ENCODE measurements at places on chromosomes 2 and 18. TPM values are rescaled to one million over a fixed set of nuclear protein-coding genes. Genes with fewer than 3 reads are reported as not detected.

GRCh38 chr18:45139478-45139877 is 458.8 kb downstream of the SETBP1 start:
- H3K27ac ChIP-seq: no peak overlapping the region
- no peaks in the 10 kb centered on the region for H3K36me3 ChIP-seq
- no peaks in the 10 kb centered on the region for H3K27me3 ChIP-seq
- no peaks in the 10 kb centered on the region for H3K4me1 ChIP-seq

Gene SP5
- 0.96 TPM for polyA plus RNA-seq

DNA sequence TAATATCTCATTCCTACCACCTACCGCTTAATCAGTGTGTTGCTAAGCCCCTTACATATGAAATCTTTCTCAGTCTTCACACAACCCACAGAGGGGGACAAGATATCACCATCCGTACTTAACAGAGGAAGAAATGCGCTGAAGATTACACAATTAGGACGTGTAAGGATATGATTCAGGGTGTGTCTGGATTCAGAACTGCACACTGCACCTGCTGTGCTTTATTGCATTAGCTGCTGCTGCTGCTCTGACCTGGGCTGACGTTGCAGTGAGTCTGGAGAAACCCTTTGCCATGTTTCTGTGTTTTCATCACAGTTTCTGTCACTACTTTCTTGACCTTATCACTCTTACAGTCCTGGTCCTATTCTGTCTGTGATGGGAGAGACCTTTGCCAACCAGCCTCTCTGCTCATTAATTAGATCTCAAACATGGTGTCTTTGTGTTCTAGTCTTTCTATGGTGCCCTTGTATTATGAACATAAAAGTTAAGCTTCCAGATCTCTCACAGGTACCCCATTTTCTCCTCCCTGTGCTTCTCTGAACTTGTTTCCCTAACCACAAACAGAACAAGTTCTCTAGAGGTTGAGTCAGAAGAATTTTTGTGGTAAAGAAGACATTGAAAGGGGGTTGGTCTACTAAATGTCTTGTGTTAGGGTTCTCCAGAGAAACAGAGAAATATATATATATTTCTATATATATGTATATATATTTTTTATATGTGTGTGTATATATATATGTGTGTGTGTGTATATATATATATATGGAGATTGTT is 92.9 kb upstream of the CYP1B1 start:
- no peaks in the 10 kb centered on the region for H3K4me1 ChIP-seq
- H3K4me3 ChIP-seq: no peak overlapping the region
- no peaks in the 10 kb centered on the region for H3K27me3 ChIP-seq
- no peak overlapping the region for H3K27ac ChIP-seq

Gene MFF
- 46.1 TPM for polyA plus RNA-seq

- no peak overlapping the region for H3K27ac ChIP-seq
- H3K4me1 ChIP-seq: peaks cover 66% of the 10 kb centered on the region
- H3K36me3 ChIP-seq: no peaks in the 10 kb centered on the region
- no peak overlapping the region for H3K4me3 ChIP-seq
These were observed 28.1 kb downstream of the EPAS1 start for GRCh38 chr2:46325182-46325928.

Gene HAAO
- 18.3 TPM for polyA plus RNA-seq

Gene DNAH6
- 0.59 TPM for polyA plus RNA-seq

DNA sequence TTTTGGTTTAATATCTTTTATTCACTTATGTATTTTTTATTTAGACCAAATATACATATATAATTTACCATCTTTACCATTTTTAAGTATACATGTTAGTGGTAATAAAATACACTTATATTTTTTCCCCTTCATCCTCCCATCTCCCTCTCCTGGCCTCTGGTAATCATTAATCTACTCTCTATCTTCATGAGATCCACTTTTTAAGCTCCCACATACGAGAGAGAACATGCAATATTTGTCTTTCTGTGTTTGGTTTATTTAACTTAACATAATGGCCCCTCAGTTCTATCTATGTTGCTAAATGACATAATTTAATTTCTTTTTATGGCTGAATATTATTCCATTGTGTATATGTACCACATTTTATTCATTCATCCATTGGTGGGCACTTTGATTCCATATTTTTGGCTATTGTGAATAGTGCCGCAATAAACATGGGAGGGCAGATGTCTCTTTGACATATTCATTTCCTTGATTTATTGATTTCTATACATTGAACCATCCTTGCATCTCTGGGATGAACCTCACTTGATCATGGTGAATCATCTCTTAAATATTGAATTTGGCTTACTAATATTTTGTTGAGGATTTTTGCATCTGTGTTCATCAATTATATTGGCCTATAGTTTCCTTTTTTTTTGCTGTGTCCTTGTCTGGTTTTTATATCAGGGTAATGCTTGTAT is 41.5 kb upstream of the MEP1B start:
- H3K27ac ChIP-seq: no peak overlapping the region
- H3K4me3 ChIP-seq: no peak overlapping the region
- H3K4me1 ChIP-seq: no peaks in the 10 kb centered on the region
- no peaks in the 10 kb centered on the region for H3K27me3 ChIP-seq

Data from pancreas (tissue), 10 donors.